ENCODE measurements at places on chromosomes 11 and 22. TPM values are rescaled to one million over a fixed set of nuclear protein-coding genes. Genes with fewer than 3 reads are reported as not detected.

The OR51B2 gene
- not detected for total RNA-seq

The NLRP14 gene
- not detected for total RNA-seq

The MMP12 gene
- total RNA-seq: not detected

The SYT9 gene
- not detected for total RNA-seq

The MPZL2 gene
- total RNA-seq: 18.7 TPM

The NXPE1 gene
- total RNA-seq: not detected

The CSF2RB gene
- total RNA-seq: 2.6 TPM

The ENTHD1 gene
- total RNA-seq: not detected

The NAP1L4 gene
- 188 TPM for total RNA-seq

DNA sequence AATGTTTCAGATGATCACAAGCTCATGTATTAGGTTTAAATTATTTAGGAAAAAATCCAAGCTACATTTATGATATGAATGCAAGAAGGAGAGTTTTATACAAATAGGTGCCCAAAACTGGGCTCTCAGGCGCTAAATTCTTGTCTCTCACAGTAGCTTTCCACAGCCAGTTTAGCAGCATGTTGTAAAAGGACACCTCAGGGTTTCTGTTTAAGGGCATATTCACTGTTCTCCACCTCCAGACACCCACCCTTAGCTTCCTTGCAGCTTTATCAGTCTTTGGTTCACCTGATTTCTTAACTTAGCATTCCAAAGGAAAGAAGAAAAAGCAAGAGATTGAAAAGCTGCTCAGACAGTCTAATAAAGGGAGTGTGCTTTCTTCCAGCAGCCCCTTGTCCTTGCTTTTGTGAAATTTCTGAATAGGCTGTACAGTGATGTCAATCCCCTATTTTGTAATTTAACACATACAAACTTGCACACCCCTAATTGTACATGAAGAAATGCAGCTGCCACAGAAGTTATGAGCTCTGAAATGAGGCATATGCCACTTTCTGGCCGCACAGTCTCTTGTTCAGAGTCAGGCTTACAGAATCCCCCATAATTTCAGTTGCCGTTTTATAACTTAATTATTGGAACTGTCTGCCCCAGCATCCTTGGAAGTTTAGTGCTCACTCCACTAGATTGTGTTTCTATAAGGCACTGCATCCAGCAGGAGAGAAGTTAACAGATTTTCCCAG, 262.1 kb downstream of the DDX10 start:
- DNase-seq: no peak

GRCh38 chr11:8381343-8381742, 117.7 kb upstream of the LMO1 start:
- DNase-seq: no peak

- DNase-seq: peak; percentile 34
These were observed 32.8 kb downstream of the OSBPL5 start for GRCh38 chr11:3132271-3132781.

DNA sequence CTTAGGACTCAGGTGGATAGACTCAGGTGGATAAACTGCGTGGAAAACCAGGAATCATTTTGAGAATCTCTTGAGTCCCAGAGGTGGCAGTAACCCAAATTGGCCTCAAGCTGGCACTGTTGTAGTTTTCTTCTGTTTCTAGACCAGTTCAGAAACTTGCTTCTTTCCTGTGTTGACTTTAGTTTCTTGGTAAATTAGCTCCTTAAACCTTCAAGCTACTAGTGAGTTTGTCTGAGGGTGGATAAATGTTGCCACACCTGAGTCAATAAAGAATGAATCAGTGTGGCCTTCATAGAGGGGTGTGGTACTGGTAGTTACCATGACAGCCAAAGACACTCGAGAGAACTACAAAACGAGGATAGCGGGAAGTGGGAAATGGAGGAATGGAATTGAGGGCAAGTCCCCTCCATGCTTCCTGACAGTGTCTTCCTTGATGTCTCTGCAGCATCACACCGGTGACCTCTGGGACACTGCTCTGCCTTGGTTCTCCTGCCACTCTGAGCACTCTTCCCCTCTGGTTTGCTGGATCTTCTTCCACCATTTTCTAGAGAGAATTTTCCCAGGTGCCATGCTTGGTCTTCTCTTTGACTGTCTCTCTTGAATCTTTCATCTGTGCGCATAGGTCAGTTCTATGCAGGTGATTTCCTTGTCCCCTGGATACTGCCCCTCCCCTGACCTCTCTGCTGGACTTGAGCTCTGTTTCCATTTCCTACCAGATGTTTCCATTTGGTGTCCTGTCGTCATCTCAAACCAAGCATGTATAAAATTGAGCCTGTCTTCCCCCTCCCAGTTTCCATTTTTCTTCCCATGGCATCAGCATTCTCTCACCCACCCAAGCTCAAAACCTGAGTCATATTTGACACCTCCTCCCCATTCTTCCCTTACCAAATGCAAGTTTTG, 7.2 kb downstream of the POLD4 start:
- no peak for DNase-seq

GRCh38 chr11:128405112-128405511, 182.2 kb downstream of the ETS1 start:
- DNase-seq: no peak

- DNase-seq: peak; percentile 87
These were observed 6.4 kb downstream of the FADS2 start for GRCh38 chr11:61834278-61835048.

DNA sequence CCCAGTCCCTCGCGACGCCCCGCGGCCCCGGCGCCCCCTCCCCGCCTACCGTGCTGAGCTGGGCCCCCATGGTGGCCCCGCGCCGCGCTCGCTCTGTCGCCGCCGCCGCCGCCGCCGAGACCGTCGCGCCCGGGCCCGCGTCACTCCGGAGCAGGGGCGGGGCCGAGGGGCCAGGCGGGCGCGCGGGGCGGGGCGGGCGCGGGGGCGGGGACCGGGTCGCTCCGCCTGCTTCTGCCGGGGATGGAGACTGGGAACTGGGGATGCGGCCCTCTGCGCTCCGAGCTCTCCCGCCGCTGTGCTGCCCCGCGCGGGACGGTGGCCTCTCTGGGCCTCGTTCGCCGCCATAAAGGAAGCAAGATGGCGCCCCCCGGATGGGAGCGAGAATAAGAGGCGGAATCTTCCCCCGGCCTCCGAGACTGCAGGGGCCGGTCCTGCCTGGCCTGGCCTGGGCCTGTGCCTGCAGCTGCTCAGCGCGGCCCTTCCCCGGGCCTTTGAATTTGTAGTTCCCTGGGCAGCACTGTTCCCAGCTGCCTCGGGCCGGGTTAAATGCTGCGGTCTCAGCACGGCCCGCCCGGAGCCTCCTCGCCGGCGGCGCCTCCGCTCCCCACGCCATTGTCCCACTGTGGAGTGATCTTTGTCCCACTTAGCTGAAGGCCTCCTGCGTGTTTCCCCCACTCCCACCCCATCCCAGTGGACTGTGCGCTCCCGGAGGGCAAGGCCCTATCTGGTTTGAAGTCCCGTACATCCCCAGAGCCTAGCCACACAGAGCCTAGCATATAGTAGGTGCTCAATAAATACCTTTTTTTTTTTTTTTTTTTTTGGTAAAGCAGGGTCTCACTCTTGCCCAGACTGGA, at the start of gene CYB5R3:
Gene CYB5R3 (minus strand): TSS at position 147 of the 854 bp plus-strand sequence. CDS start 77 bp downstream, at position 70.
- peak; percentile 93 for DNase-seq

DNA sequence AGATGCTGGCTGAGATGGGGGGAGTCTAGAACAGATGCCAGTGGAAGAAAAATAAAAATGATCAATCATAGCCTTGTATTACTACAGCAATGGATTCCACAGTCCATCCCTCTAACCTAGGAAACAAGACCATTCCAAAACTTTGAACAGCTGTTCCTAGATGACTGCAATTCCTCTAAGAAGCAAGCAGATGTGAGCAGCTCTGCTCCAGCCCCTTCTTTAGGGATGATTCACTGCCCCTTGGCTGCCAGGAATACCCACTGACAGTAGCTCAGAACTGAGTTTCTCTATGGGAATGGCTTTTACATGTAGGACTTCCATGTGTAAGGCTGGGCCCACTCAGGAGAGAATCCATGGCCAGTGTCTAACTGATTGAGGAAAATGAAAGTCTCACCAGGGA, 943.9 kb downstream of the OPCML start:
- DNase-seq: no peak

DNA sequence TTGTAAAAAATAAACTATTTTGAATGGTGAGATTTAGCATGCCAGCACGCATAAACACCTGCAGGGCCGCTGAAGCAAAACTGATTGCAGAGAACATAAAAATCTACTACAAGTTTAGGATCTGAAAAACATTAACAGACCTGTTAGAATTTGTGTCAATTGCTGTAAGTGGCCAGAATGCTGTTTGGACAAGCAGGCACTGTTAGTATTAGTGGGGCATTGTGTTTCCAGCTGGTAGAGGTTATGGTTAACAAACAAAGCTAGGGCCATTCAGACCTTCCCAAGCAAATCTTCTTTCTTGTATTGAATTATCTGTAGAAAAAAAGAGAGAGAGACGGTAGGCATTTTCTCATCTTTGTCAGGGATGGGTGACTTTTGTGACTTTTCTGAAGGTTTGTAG, 57.6 kb upstream of the OLFML1 start:
- DNase-seq: no peak

GRCh38 chr11:88507771-88508417, 170.4 kb upstream of the CTSC start:
- no peak for DNase-seq

DNA sequence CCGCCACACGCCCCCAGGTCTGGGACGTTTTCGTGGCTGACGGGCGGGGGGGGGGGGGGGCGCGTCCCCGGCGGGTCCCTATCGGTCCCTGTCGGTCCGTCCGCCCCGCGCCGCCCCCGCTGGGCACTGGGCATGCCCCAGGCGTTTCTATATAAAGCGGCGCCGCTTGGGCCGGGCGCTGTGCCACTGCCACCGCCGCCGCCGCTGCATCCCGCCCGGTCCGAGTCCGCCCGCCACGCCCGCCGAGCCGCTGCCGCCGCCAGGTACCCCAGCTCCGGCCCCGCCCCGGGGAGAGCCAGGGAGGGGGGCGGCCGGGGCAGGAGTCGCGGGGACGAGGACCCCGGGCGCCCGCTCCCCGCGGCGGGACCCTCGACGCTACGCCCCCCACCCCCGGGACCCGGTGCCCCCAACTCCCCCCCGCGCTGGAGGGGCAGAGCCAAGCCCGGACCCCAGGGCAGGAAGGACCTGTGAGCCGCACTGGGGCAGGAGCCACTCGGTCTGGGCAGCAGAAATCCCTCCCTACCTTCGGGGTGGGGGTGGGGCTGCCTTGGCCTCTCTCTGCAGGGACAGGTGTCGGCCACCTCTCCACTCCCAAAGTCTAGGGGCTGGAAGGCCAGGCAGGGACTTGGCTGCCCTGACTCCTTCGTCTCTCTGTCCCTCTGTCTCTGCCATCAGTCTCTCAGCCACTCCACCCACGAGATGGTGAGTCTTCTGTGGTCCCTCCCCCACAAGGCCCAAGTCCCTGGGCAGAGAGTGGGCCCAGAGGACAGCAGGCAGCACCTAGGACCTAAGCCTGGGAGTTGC, at the start of gene CARNS1:
Gene CARNS1 (plus strand): TSS at position 178 of the 804 bp plus-strand sequence. CDS start 522 bp downstream, at position 700.
- peak; percentile 71 for DNase-seq

- no peak for DNase-seq
These were observed 30.0 kb upstream of the FLI1 start for GRCh38 chr11:128663824-128664223.

DNA sequence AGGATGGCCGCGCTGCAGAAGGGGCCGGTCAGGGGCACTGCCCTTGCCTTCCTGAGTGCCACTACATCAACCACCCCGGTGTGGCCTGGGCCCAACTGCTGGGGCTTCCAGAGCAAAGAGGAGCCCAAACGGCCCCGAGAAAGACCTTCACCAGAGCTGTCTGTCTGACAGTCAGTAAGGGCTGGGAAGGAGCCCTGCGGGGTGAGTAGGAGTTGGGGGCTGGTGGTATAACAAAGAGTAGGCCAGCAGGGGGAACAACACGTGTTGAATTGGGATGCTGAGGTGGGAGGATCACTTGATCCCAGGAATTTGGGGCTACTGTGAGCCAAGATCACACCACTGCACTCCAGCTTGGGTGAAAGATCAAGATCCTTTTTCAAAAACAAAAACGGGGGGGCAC, 3.9 kb downstream of the GSTT4 start:
- no peak for DNase-seq

GRCh38 chr11:81989093-81989492, 744.6 kb downstream of the FAM181B start:
- no peak for DNase-seq

DNA sequence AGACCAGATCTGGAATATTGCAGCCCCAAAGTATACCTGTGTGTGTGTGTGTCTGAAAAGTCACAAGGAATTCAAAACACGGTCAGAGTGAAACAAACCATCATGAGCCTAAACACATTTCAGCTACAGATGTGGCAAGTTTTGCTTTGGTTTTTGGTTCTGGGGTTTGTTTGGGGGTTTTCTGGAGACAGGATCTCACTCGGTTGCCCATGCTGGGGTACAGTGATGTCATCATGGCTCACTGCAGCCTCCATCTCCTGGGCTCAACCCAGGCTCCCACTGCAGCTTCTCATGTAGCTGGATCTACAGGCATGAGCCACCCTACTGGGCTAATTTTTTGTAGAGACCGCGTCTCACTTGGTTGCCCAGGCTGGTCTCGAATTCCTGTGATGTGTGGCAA, 41.4 kb upstream of the PHF21A start:
- DNase-seq: no peak

DNA sequence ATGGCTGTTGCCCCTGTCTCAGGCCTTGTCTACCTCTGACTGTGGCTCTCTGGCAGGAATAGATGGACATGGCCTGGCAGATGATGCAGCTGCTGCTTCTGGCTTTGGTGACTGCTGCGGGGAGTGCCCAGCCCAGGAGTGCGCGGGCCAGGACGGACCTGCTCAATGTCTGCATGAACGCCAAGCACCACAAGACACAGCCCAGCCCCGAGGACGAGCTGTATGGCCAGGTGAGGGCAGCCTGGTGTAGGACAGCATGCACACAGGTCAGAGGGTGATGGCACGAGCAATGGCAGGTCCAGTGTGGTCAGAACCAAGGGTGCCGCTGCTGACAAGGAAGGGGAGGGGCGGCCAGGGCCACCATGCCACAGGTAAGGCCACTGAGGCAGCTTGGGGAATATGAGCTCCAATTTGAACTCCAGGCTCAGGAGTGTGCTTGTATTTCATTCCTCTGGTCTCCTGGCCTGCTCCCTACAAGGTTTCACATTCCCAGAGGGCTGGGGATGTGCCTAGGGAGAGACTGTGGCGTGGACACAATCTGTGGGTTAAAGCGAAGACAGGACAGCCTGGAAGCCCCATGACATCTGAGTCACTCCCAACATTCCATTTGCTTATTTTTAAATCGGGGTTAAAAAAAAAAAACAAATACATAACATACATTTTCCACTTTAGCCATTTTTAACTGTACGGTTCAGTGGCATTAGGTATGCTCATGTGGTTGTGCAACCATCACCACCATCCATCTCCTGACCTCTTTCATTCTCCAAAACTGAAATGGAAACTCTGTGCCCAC, 562 bp downstream of the FOLR3 start:
- no peak for DNase-seq

DNA sequence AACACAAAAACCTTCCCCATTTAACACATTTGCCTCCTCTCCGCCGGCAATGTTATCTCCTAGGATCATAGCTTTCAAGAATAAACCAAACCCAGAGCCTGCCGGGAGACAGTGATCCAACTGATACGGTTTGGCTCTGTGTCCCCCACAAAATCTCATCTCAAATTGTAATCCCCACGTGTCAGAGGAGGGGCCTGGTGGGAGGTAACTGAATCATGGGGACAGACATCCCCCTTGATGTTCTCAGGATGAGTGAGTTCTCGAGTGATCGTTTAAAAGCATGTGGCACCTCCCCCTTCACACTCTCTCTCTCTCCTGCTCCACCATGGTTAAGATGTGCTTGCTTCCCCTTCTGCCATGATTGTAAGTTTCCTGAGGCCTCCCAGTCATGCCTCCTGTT, 33.3 kb downstream of the RBFOX2 start:
- no peak for DNase-seq
